ENCODE measurements at places on chromosomes 1 and 21.

GRCh38 chr1:226882631-226883409, 12.4 kb downstream of the PSEN2 start:
- peak; percentile 54 for DNase-seq

- DNase-seq: no peak
These were observed 305.0 kb downstream of the ST6GALNAC3 start for GRCh38 chr1:76379506-76379905.

DNA sequence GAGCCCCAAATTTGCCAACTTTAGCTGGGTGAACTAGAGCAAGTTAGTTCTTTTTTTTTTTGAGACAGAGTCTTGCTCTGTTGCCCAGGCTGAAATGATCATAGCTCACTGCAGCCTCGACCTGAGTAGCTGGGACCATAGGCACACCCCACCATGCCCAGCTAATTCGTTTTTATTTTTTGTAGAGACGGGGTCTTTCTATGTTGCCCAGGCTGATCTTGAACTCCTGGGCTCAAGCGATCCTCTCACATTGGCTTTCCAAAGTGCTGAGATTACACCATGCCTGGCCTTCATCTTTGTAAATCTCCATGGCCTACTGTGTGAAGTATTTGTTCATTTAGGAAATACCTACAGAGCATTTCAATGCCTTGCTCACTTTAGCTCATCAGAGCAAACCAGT, 105.6 kb upstream of the SLC44A3 start:
- DNase-seq: no peak

- no peak for DNase-seq
These were observed 7.6 kb upstream of the GADD45A start for GRCh38 chr1:67677408-67677807.

DNA sequence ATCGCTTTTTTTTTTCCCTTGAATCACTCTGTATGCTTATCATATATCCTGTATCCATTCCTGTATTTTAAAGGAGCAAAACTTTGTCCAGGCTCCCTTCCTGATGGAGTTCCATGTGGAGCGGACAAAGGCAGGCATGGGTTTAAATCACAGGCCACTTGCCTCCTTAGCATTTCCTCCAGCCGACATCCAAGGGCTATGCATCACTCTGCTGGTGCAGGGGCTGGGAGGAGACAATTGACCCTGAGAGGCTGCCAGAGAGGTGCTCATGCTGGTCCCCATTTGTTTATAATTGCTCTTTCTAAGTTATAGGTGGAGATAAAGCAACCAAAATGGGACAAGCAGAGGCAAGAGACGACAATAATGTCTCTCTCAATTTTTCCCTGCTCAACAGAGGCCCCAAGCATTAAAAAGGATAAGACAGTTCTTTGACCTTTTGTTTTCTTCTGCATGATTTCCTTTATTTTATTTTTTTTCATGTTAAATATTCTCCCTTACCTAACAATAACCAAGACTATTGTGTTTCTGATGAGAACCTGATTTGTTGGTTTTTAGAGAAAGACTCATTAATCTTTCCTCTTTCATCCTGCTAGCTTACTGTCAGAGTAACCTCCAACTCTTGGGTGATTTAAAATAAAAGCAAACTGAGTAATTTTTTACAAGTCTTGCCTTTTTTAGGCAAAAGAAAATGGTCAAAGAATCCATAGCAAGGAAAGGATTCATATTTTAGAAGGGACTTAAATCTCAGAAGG, 353.7 kb downstream of the ADGRL2 start:
- no peak for DNase-seq

- DNase-seq: no peak
These were observed 249.3 kb downstream of the TNR start for GRCh38 chr1:175494011-175494554.

GRCh38 chr1:211359876-211360275, 33.2 kb downstream of the TRAF5 start:
- DNase-seq: no peak

DNA sequence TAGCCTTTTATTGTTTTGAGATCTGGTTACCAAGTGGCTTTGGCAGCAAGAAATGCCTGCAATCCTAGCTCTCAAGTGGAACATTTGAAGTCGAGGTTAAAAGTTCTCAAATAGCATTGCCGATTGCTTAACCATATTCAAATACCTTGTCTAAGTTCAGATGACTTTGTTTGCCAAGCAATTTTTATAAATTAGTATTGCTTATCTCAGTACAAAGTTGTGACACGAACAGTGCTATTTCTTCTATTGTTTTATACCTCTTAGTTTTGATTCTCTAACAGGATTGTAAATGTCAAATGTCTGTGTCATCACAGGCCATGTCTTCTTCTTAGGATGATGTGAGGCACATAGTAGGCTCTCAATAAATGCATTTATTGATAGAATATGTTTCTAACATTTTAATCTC, 633.3 kb downstream of the PTPRC start:
- no peak for DNase-seq

GRCh38 chr1:84598846-84599741, 24.9 kb upstream of the CTBS start:
- DNase-seq: no peak

DNA sequence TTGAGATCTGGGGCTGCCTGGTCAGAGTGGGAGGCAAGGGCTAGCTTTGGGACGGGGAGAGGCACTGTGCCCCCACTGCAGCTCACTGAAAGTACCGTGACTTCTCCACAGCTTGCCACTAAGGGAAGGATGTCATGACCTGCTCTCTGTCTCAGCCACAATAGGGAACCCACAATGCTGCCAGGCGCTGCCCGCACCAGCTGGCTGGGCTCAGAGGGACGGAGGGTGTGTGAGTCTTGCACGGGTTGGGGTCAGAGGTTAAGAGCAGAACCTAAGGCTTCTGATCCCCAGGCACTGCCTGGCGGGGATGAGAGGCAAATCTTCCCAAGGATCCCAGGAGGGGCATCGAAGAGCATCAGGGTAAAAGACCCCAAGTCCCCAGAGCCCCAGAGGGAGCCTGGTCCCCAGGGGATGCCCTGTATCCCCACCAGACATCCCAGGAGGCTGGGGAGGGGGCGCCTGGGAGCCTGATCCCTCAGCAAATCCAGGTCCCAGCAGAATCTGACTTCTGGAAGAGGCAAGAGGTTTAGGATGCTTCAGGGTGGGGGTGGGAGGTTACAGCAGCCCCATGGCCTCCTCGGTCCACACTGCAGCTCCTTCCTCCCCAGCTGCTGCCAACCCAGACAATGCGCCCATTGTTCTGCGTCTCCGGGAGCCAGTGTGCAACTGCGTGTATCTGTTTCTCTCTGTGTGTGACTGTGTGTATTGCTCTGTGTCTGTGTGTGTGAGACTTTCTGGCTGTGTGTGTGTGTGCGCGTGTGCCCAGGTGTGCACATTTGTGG, 2.0 kb upstream of the MARCKSL1 start:
- no peak for DNase-seq

DNA sequence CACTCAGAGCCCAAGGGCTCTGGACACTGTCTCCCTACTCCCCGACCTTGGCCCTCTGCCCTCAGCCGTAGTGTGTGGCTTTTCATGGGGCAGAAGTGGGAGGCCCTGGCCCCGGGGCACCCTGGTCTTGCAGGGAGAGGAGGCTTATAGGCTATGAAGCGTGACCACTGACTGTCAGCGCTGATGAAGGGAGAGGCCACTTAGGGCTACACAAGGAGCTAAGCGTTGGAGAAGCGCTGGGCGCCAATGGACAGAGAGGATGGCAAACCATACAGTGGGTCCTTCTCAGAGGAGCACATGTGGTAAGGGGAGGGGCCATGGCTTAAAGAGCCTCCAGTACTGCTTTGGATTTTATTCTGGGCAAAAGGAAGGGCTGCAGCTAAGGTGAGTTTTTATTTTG, 7.9 kb downstream of the CRABP2 start:
- DNase-seq: no peak

GRCh38 chr21:24995216-24995615, 612.1 kb downstream of the MRPL39 start:
- no peak for DNase-seq

DNA sequence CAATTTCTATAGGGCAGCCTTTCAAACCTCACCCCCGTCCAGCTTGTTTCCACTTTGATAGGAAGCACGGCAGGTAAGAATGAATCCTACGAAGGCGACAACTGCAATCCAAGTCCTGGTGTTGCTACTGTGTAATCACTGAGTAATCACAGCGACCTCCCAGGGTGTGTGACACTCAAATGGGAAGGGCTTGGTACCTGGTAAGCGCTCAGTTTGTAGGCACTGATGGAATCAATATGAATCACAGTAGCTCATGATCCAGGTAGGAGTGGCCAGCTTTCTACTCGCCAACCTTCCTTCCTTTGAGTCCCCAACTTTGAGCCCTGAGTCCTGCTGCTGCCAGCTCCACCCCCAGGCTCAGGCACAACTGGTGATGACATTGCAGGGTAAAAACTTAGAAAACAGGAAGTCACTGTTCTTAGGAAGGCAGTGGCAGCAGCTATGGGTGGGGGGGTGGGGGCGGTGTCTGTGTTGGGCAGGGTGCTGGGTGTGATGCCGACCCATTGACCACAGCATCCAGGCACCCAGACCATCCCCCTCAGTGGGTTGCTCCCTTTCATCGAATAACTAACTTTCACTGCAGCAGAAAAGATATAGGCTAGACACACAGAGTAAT, 70.7 kb downstream of the CD247 start:
- DNase-seq: peak; percentile 81

GRCh38 chr1:216554934-216555333, 131.7 kb upstream of the USH2A start:
- DNase-seq: no peak
